NCI-H524 (cell line): ENCODE measurements at places on chromosomes 12 and 14.
A peak's percentile ranks its signal among the peaks of the same experiment; 100 is the strongest.

DNA sequence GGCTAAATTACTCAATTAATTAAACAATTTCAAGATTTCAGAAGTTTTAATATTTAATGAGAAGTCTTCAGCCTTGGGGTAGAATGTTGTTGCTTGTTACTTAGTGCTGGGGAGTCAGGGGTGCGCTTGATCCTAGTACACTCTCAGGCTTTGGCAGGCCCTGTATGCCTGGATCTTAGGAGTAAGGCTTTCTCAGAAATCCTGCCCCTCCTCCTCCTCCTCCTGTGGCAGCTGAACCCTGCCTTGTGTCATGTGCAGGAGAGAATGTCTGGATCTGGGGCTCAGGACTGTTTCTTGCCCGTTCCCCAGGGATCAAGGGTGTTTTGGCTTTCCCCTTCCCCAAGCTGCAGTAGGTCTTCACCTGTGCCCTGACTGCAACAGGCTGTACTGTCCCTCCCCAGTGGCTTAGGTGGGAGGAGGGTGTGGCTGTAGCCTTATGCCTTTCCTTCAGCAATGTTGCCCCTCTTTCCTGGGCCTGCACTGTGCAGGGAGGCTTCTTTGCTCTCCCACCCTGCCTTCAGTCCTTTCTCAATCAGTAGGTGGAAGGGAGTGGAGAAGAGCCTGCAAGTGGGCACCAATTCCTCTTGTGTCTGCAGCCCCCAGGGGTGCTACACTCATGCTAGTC is 108.2 kb downstream of the SLC38A6 start:
- DNase-seq: no peak

DNA sequence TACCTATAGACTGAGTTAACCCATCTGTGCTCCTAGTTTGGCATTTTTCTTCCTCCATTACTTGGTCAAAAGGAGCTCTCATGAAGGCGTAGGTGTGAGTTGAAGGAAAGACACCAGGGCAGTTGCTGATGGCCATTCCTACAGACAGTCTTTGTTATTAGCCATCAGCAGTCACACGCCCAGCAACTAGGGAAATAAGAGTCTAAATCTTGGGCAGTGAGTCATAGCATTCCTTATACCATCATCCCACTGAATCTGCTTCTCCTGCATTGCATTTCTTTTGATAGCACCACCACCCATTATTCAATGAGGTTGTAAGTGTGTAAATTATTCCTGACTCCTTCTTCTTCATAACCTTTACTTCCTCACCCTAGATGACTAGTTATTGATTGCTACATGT is 150.9 kb upstream of the IGF1 start:
- no peak for DNase-seq

GRCh38 chr12:67633708-67634107 is 14.8 kb upstream of the DYRK2 start:
- no peak for DNase-seq

GRCh38 chr14:105163040-105163742 is 5.4 kb downstream of the JAG2 start:
- no peak for DNase-seq

DNA sequence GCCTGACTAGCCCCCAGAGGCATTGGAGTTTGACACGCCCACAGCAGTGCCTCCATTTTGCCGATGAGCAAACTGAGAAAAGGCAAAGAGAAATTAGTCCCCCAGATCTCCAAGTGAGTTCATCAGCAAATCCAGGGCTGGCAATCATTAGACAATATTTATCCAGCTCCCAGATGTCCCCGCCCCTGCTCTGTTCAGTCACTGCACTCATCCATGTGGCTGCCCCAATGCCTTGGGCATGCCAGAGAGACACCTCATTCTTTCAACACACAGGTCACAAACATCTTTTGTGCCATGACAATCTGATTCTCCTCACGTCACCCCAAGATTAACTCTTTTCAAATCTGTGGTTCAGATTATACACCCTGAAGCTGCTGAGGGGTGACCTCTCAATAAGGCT is 43.5 kb downstream of the DPF3 start:
- no peak for DNase-seq

GRCh38 chr12:90060031-90060430 is 351.4 kb upstream of the ATP2B1 start:
- peak; percentile 79 for DNase-seq

DNA sequence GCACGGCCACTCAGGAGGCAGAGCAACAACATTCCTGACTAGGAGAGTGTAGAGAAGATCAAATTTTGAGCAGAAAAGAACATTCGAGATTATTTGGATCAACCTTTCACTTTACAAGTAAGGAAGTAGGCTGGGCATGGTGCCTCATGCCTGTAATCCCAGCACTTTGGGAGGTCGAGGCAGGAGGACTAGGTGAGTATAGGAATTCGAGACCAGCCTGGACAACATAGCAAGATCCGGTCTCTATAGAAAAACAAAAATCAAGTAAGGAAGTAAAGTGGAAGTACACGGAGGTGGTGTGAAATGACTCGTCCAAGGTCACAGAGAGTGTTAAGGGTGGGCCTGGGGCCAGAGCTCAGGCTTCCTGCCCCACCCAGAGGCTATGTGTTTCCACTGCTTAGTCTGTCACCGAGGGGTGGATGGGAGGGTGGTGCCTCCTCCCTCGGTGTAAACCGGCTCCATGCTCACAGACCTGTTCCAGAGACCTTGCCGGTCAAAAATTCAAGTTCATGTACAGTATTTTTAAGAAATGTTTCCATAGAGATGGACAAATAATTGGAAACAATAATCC is 51.9 kb downstream of the MAP1LC3B2 start:
- no peak for DNase-seq

DNA sequence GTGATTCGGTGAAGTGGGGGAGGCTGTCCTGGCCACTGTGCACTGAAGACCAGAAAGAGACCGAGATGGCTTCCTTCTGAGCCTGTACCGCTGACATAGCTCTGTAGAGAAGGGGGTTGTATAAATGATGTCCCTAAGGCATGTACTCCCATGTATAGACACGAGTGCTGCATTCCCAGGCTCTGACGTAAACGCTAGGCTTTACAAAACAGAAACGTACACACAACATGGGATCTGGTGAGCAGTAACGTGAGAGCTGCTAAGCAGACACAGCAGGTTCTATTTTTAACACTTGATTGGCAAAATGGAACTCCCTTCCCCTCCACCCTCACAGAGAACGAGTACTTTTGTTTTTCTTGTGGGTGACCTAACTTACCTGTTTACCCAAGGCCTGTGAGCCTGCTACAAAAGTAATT is 35.9 kb downstream of the ACADS start:
- no peak for DNase-seq

GRCh38 chr12:131773582-131774221 is 54.5 kb upstream of the MMP17 start:
- DNase-seq: no peak

DNA sequence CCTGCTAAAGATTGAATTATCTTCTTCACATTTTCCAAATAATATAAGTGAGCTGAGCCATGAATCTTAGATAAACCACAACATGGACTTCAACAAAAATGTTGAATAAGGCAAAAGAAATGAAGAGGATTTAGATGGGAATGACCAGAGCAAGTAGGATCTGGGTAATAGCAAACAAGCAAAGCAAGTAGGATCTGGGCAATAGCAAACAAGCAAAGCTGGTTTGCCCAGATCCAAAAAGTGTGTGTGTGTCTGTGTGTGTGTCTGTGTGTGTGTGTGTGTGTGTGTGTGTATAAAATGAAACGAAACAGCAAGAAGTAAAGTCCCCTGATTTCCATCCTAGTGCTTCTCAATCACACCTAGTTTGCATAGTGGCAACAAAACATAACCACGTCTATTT is 549.1 kb downstream of the RERGL start:
- DNase-seq: no peak

GRCh38 chr14:22814941-22815713 is at the start of gene SLC7A7:
SLC7A7 (minus strand) TSS chr14:22815435; CDS start chr14:22813398, 2,037 bp downstream.
- DNase-seq: peak; percentile 69

DNA sequence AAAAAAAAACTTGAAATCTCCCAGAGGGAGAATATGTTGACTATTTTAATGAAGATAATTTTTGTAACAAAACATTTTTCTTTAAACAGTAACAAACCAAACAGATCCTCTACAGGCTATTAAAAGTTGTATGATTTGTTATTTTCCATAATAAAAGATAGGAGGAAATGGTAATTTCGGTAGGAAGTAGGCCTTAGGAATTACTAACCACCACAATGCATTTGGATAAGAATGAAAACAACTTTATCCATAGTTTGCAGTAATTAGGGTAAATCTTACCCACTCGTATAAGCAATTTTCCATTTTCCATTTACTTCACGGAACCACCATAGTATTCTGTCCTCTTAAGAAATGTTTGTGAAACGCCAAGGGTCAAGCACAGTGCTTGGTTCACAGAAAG is 6.0 kb downstream of the USP44 start:
- no peak for DNase-seq

DNA sequence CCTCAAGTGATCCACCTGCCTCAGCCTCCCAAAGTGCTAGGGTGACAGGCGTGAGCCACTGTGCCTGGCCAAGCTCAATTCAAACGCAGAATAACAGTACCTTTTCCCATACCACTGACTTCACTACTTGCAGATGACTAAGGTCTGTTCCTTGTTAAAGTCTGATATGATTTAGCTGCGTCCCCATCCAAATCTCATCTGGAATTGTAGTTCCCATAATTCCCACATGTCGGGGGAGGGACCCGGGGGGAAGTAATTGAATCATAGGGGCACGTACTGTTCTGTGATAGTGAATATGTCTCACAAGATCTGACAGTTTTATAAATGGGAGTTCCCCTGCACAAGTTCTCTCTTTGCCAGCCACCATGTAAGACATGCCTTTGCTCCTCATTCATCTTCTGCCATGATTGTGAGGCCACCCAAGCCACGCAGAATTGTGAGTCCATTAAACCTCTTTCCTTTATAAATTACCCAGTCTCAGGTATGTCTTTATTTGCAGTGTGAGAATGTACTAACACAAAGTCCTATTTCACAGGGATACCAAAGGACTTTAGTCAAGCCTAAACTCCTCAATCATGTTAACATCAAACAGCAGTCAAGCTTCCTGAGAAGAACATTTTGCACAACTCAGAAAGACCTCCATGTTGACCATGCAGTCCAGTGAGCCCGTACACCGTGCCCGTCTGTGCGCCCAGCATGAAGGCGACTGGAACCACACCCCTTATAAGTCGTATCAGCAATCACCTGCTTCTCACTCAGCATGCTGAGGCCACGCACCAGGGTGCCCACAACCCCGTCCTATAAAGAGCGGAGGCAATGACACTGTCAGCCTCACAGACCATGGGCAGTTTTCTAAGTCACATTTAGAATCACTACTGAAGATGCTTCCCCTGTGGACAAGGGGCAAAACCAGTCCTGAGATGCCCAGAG is 36.9 kb downstream of the FOXN3 start:
- no peak for DNase-seq

- DNase-seq: no peak
These were observed at the start of gene BRI3BP for GRCh38 chr12:124993626-124994436. BRI3BP (plus strand) TSS chr12:124993645; CDS start chr12:124993791, 146 bp downstream.

DNA sequence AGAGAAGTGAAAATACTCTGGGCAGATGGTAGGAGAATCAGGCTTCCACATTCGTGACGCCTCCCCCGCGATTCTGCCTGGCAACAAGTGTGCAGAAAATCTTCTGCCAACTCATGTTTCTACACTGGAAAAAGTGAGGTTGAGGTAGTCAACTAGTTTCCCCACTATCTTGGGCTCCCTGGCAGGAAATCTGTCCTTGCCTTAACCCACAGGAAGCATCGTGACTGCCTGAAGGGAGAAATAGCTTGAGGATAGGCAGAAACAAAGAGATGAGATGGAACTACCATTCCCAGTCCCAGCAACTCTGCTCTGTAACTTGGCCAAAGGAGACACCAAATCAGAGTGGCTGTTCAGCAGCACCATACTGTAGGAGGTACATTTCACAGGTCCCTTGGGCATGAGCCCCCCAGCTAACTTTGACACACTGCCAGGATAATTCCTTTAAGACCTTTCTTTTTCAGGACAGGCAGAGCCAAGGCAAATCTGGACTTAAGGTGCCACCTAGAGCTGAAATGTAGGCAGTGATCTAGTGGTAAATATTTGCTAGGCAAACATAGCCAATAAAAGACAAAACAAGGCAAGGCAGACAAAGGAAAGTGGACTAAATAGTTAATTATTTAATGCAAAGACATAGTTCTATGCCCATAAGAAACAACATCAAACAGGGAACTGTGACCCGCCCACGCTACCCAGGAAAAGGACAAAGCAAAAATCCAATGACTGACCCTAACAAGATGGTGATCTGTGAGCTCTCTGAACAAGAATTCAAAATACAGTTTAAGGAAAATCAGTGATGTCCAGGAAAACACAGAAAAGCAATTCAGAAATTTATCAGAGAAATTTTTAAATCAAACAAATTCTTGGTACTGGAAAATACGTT is 205.1 kb downstream of the PTPRO start:
- no peak for DNase-seq

GRCh38 chr14:70425354-70425753 is 8.5 kb upstream of the SYNJ2BP start:
- DNase-seq: peak; percentile 25

DNA sequence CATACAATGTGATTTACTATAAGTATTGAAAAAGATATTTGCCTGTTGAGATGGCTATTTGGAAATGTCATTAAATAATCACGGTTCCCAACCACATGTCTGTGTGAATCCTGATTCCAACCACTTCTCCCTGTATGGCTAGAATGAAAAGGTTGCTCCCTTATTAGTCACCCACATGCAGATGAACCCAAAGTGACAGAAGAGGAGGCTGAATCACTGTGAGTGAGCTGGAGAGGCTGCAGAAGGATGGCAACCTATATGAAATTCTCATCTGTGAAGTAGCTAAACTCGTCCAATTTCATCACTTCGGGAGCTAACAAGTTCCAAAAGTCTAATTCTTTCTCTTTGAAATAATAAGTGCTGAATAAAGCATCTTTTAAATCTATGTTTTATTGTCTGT is 300.5 kb downstream of the PRKD1 start:
- DNase-seq: no peak

DNA sequence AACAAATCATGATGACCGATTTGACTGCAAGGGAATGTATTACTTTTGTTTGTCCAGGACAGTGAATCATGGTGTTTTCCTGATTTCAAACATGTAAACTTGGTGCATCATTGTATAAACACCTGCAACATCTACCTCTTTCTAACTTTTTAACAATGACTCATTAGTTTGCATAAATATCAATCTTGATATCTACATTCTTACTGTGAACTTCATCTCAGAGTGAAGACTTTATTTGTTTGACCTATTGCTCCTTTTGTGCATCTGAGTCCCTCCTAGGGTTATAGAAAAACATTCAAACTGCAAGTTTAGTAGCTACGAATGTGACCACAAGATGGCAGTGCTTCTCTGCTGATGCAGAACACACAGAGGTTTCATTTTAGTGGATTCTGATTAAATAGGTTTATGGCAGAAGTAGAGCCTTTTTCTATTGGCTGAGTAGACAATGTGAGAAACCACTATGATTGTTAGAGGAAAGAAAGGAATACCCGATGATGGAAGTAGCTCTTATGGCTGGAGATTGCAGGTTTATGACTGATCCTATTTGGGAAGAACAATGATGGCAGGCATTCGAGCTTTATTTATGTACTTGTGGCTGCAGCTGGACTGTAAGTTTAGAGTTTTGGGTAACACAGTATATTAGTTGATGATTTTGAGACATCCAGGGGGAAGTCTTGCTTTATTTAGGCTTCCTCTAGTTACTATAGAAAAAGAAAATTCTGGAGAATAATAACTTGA is 244.2 kb upstream of the OR4E1 start:
- DNase-seq: no peak
